Esophagus squamous epithelium (tissue), 5 donors: ENCODE measurements at places on chromosomes 12 and 14. TPM values are rescaled to one million over a fixed set of nuclear protein-coding genes. Genes with fewer than 3 reads are reported as not detected.

Gene OASL
- total RNA-seq: 2.4 TPM

Gene AKAP6
- total RNA-seq: 5.0 TPM

Gene PLEK2
- total RNA-seq: 7.6 TPM

GRCh38 chr12:52082026-52082668 is 2.6 kb downstream of the SMIM41 start:
- no peak for DNase-seq

DNA sequence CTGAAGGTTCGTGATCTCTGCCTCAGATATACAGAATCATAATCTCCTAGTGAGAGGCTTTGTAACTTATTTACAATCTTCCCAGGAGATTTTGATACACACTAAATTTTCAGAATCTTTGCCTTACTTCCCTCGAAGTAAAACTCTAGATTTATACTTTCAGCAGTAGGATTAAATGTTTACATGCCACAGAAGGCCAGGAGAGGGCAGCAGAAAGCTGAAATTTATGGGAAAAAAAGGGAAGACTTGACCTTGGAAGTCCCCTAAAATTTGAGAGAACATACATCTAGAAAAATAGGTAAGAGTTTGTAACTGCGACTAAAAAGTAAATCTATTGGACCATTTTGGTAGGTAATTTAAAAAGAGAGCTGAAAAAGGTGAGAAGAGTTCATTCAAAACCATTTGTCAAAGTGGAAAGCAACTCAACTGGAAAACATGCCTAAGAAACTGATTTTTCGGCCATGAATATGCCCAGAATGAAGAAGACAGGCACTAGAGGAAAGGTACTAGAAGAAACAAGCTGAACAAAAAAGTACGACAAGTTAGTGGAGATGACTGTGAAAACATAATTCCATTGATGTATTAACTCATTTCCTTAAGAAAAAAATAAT is 242.0 kb upstream of the MDGA2 start:
- DNase-seq: no peak

DNA sequence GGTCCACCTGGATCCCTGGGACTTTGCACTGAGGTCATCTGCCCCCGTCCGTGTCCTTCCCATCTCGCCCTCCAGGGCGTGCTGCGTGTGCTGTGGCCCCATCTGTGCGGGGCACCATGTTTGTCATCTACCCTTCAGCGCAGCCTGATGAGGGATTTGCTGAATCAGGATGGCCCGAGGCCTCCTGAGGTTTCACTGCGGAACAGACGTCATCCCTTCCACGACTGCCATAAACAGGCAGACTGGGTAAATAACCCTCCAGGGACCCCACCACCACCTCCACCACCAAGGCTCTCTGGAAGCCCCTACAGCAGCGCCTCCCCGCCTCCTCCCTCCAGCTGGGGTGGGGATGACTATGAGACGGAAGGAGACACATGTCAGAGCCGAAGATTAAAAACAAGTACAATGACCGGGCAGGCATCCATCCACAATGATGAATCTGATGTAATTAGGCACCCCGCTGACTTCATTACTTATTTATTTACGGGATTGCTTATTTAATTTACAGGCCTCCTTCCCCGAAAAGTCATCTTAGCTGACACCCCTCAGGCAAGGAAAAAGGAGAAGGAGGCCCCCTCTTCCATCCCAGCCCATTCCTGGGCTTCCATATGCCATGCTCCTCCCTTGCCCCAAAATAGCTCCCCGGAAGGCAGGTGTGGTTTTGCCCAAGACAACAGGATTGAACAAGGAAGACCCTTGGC is 39.4 kb downstream of the NCOR2 start:
- DNase-seq: no peak

GRCh38 chr12:93387780-93388179 is 10.1 kb downstream of the NUDT4 start:
- DNase-seq: no peak

- DNase-seq: no peak
Observed at GRCh38 chr14:80215756-80216581, 4.7 kb upstream of the DIO2 start.

- no peak for DNase-seq
Observed at GRCh38 chr12:117850048-117850447, 118.7 kb downstream of the KSR2 start.

- DNase-seq: no peak
Observed at GRCh38 chr14:39395555-39396254, 36.5 kb downstream of the FBXO33 start.

- no peak for DNase-seq
Observed at GRCh38 chr14:60303745-60304144, 54.7 kb downstream of the PPM1A start.
